IMR-90 (cell line): ENCODE measurements at places on chromosomes 5 and 9. TPM values are rescaled to one million over a fixed set of nuclear protein-coding genes. Genes with fewer than 3 reads are reported as not detected.

SPEF2 gene
- total RNA-seq, result 2.3 and 2.5 TPM in 2 replicates

CTXN3 gene
- total RNA-seq, result not detected in 2 replicates

PCDHGB5 gene
- 17.2 and 17.5 TPM in 2 replicates for total RNA-seq

PCDHA9 gene
- under 0.01 TPM in 2 replicates for total RNA-seq

MED7 gene
- total RNA-seq, result 8.6 and 13.9 TPM in 2 replicates

RFESD gene
- total RNA-seq, result 2.7 and 3.6 TPM in 2 replicates

PLPPR1 gene
- not detected in 2 replicates for total RNA-seq

ANKRD31 gene
- under 0.01 TPM in 2 replicates for total RNA-seq

AGXT2 gene
- total RNA-seq, result not detected in 2 replicates

LHX2 gene
- total RNA-seq, result not detected in 2 replicates

ENTREP1 gene
- total RNA-seq, result not detected in 2 replicates

LOX gene
- 261 and 277 TPM in 2 replicates for total RNA-seq

GRCh38 chr9:72006501-72006900 lies 53.9 kb downstream of the C9orf57 start:
- DNase-seq, result peak; percentile 31

GRCh38 chr5:88883836-88884607 lies 1.0 kb upstream of the MEF2C start:
- DNase-seq, result peak; percentile 72

DNA sequence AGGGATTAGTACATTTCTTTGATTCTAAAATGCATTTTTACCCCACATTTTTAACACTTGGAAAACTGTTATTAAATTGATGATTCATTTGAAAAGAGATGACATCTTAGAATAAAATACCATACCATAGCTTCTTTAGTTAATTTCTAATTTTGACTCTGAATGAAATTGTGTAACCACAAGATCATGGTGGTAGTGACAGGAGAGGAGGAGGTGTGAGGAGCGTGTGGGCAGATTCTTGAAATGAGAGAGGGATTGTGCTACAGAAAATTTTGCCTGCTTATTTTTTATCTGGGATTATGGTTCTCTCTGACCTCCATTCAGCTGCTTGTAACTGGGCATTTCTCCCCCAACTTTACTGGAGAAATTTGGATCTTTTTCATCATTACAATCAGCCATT lies 173.3 kb upstream of the CLINT1 start:
- no peak for DNase-seq

GRCh38 chr9:99093492-99093791 lies 11.5 kb upstream of the TGFBR1 start:
- no peak for DNase-seq

- DNase-seq, result peak; percentile 28
Measured at GRCh38 chr5:50325237-50325832, 115.8 kb downstream of the EMB start.

DNA sequence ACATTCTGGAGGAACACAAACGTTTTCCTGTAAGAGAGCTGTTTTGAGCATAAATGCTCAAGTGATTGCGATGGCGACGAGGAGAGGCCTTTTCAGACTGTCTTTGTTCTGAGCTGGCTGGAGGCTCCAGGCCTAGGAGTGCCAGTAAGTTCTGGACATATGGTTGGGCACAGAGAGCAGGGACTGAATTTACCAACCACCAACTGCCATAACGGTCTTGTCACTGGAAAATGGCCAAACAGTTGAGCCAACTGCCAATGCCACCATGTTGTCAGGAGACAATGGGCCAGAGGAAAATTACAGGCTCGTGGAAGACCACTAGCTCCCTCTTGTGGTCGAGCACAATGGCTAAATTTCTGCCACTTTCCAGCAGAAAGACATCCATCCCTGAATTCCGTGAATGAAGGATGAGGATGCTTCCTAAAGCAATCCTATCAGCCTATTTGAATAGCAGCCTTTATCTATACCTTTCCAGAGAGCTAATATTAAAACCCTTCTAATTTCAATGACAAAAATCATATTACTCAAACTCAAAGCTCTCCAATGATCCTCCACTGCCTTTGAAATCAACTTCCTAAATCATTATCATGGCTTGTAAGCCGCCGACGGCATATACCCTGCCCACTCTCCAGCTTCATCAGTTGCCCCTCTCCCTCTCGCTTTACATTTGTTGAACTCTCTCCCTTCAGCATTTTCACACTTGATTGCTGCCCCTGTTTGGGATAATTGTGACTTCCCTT lies 66.9 kb upstream of the GLIS3 start:
- DNase-seq, result peak; percentile 54

- DNase-seq, result no peak
Measured at GRCh38 chr5:158349987-158350386, 491.0 kb upstream of the CLINT1 start.

DNA sequence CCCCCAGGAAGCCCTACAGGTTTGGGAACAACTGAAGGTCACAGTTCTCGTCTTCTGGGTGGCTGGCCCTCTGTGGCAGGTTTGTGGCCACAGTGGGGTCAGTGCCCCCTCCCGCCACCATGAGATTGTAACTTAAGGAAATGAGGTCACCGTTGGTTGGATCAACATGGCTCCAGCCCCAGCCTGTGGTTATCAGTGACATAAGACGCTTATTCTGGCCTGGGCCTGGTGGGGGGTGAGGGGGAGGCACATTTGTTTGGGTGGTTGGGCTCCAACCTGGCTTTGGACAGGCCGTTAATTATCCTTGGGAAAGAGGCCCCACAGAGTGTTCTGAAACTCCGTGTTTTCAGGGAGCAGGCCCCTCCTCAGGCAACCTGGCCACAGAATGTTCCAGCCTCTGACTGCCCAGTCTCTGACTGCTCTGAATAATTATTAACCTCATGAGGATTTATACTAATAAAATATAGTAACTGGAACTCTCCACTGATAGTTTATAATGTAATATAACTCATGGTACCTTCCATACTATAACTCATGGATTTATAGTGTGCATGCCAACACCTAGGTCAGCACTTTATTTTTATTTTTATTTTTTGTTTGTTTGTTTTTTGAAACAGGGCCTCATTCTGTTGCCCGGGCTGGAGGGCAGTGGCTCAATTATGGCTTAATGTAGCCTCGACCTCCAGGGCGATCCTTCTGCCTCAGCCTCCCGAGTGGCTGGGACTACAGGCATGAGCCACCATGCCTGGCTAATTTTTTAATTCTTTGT lies 58.0 kb upstream of the RPL26L1 start:
- DNase-seq, result peak; percentile 98

DNA sequence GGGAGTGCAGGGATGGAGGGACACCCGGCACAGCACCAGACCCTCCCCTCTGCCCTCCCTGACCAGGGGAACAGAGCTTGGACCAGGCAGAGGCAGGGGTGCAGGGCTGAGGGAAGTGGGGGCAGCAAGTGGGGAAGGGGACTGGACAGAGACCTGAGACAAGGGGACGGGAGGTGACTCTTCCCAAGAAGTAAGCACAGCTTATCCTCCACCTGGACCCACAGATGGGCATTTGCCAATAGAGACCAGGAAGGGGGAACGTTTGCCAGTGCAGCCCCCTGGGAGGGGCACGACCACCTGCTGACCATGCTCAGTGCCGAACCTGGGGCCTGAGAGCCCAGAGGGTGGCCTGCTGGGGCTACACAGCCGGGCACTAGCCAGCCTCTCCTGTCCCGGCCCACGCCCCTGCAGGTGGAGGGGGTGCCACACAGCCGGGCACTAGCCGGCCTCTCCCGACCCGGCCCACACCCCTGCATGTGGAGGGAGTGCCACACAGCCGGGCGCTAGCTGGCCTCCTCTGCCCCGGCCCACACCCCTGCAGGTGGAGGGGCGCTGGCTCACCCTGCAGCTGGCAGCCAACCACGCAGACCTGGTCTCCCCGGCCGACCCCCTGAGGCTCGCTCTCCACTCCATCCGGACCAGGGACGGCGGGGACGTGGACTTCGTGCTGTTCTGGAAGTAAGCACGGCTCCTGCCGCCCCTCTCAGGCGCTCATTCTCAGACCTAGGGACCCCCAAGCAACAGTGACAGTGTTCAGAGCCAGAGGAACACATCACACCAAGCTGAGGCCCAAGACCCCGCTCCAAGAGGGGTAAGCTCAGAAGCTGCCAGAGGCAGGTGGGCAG lies 24.3 kb downstream of the GLT6D1 start:
- DNase-seq, result no peak

DNA sequence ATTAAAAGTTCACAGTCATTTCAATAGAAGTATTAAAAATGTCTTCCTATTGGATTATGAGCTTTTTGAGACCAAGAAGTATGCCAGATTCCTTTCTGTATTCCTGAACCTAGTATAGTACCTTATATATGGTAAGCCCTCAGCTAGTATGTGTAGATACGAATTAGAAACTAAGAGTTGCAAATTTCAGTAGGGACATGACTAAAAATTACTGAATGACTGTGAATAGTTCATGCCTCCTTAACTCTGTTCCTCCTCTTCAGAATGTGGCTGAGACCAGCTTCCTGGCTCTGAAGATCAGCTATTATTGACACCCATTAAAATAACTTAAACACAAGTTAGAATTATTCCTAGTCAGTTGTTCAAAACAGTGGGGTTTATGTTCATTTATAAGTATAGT lies 19.7 kb downstream of the KDM3B start:
- no peak for DNase-seq

DNA sequence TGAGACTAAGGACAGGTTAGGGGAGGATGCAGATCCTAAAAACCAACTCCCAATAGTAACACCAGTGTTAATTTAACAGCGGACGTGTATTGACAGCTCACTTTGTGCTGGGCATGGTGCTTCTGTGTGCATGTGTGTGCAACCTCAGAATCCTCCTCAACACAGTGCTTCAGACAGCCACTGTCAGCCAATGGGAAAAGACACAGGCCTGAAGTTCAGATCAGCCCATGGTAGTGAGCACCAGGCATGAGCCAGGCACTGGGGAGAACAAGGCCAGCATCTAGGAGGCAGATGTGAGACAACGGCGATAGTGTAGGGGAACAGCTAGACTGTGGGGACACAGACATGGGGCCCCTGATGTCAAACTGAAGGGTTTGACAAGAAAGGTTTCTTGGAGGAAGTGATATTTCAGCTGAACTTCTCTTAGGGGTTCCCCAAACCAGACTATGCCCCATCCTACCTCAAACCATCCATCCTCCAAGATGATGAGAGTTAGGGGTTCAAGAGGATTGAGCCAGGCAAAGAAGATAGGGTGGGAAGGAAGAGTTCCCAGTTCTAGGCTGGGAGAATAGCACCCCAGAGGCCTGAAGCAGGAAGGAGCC lies 71.5 kb upstream of the PSD2 start:
- DNase-seq, result no peak

- no peak for DNase-seq
Measured at GRCh38 chr9:79501546-79501945, 70.2 kb upstream of the TLE4 start.

DNA sequence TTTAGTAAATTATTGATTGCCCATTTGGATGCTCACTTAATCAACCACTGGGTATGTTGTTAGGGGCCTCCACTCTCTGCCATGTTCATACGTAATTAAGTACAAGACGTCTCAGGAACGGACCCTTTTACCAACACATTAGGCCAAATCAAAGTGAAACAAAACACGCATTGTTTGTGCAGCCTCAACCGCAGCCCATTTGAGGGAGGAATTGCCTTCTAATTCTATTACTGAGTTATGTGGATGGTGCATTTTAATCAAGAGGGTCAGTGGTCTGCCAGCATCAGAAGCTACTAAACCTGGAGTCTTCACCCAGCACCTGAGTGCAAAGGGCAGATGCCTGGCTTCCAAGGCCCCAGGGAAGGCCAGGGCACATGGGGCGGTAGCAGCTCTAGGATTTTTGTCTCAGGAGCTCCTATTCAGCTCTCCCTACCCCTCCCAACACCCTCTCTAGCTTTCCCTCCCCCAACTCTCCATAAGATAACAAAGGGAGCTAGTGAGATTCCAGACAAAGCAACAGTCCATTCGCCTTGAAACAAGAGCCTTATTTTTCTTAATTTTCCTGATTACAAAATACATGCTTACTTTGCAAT lies 7.9 kb upstream of the MED27 start:
- DNase-seq, result no peak

GRCh38 chr5:59034498-59035186 lies 451.8 kb downstream of the RAB3C start:
- peak; percentile 77 for DNase-seq

- no peak for DNase-seq
Measured at GRCh38 chr5:1201327-1202025, at the start of gene SLC6A19. Gene SLC6A19, plus strand, starts transcription at chr5:1201595. Its CDS starts 56 bp downstream, at chr5:1201651.

DNA sequence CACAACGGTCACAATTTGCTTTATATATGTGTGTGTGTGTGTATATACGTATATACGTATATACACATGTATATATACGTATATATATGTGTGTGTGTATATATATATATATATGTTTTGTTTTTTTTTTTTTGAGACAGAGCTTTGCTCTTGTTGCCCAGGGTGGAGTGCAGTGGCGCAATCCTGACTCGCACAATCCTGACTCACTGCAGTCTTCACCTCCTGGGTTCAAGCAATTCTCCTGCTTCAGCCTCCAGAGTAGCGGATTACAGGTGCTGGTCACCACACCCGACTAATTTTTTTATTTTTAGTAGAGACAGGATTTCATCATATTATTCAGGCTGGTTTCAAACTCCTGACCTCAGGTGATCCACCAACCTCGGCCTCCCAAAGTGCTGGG lies 3.1 kb downstream of the RNF38 start:
- no peak for DNase-seq

DNA sequence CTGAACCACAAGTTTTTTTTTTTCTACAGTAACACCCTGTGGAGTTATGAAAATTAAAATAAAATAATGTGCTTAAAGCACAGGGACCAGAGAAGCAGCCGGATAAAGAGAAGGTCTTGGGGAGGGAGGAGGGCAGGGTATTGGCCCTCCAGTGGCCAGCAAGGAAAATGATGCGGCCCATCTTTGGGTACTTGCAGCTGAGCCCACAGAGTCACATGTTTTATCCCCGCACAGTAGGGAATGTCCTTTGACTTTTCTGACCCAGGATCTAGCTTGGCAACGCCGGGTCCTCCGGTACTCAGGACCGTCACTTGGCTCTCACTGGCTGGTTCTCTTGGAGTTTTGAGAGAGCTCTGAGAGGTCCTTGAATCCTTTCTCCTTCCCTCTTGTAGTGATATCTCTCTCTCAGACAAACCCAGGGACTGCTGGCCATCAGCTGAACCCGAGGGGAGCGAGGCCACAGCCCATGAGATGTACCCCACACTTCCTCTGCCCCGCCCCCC lies 35.3 kb upstream of the HSPA9 start:
- no peak for DNase-seq

GRCh38 chr5:141603923-141604717 lies 14.7 kb downstream of the DIAPH1 start:
- DNase-seq, result peak; percentile 94

DNA sequence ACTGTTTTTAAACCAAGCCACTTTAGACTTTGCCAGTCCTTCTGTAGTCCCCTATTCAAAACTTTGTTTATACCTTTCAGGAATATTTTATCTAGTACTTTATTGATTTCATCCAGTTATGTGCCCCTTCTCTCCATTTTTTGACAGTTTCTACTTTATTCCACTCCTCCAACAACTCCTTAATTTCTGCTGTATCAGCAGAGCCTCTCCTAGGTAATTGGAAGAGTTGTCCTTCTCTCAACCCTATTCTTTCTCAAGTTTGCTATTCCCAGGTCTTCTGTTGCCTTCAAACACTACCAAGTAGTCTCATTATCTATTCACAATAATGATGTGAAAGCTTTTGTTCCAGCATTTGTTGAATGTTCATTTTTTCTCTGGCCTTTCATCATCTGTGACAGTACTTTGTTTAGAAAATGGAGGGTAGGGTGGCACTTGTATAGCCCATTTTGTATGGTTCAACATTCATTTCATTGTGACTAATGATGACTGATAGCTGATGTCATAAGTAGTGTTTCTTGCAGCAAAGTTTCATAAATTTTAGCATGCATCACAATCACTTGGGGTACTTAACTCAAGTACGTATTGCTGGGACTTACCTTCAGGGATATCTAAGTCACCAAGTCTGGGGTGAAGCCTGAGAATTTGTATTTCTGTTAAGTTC lies 204.4 kb upstream of the DMRT1 start:
- peak; percentile 19 for DNase-seq
